Amniotic stem cell (primary cell): ENCODE measurements at places on chromosomes 13 and 19.

DNA sequence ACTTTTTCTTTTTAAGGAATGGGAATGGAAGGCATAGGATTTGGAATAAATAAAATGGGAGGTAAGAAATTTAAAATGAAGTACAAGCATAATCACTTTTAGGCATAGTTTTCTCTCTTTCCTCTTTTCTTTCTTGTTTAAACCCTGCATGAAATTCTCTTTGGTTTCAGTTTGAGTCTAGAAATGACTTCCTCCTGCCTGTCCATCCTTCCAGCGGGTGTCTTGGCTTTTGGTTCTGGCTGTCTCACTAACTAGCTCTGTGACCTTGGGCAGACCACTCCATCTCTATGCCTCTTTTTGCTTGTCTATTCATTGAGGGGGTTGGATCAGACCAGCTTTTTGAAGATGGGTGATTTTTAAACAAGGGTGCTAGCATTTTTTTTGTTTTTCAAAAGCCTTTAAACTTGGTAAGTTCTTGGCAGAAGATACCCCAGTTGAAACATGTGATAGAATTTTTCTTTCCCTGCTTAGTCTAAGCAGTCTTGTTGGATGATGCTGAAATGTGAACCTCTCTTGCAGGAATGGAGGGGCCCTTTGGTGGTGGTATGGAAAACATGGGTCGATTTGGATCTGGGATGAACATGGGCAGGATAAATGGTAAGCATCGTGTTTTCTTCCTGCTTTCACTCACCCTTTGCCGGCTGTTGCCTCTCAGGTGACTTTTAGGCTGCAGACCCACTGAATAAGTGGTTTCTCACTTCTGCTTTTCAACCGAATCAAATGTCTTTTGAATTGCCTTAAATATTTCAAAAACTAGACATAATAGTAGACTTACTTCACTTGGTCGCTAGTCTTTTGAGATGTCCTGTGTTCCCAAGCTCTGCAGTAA is 28.6 kb downstream of the PRAM1 start:
- no peak for DNase-seq

GRCh38 chr19:28296506-28296905 is 916.4 kb downstream of the UQCRFS1 start:
- no peak for DNase-seq

GRCh38 chr13:84377106-84377505 is 494.8 kb upstream of the SLITRK1 start:
- DNase-seq = no peak

- no peak for DNase-seq
Measured at GRCh38 chr19:16156904-16157303, 13.4 kb downstream of the HSH2D start.

GRCh38 chr13:105442949-105443699 is 1092.3 kb downstream of the EFNB2 start:
- DNase-seq = peak; percentile 99

DNA sequence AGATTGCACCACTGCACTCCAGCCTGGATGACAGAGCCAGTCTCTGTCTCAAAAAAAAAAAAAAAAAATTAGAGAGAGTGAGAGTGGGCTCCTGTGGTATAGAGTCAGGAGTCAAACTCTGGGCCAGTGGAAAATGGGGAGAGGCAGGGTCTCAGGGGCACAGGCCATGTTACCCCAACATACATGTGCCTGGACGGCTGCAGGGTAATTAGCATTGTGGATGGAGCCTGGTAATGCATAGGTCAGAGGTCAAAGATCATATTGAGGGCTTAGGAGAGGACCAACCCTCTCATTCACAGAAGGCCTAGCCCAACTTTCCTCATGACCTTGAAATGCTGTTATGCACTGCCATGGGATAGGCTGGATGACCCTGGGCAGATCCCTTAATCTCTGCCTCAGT is 7.1 kb downstream of the CLIP3 start:
- no peak for DNase-seq

DNA sequence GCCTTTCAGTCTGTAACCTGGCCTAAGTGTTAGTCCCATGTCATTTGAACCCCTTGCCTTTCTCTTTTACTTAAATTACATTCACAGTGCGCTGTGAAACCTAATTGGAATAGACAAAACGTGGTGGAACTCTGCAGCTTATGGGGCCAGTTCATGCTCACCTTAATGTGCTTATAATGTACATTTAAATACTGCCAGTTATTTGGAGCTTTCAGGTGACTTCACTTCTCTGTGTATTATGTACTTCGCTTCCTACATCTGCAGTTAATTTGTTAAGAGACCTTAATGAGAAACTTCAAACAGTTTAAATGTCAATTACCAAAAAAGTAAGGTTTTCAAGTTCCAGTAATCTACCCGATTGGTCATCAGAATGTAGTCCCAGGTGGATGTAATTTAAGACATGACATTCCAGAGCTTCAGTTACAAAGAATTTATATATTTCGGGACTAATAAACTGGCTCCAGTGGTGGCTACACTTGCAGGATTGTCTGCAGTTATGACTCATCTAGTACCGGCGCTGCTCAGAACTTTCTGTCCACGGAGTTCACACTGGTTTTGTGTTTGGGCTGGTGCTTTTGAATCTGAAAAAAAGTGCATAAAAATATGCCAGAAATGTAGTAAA is 125.3 kb downstream of the TM9SF2 start:
- DNase-seq = peak; percentile 6

GRCh38 chr13:61751039-61751438 is 335.4 kb upstream of the PCDH20 start:
- DNase-seq = no peak

GRCh38 chr19:47693489-47693888 is 19.7 kb upstream of the EHD2 start:
- DNase-seq = no peak

DNA sequence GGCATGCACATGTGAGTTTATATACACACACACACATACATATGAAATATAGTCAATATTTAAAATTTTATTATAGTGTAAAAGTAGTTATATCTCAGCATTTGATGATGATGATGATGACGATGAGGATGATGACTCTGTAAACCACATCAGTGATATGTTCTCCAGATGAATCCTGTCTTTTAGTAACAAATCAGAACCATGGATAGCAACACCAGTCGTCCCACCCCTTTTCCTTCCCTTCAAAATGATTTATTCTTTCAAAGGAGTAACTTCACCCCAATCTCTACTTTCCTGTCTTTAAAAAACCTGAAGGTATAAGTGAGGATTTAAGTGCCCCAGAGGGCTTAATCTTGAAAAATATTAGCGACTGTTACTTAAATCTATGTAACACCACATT is 74.1 kb downstream of the DCLK1 start:
- DNase-seq = no peak

DNA sequence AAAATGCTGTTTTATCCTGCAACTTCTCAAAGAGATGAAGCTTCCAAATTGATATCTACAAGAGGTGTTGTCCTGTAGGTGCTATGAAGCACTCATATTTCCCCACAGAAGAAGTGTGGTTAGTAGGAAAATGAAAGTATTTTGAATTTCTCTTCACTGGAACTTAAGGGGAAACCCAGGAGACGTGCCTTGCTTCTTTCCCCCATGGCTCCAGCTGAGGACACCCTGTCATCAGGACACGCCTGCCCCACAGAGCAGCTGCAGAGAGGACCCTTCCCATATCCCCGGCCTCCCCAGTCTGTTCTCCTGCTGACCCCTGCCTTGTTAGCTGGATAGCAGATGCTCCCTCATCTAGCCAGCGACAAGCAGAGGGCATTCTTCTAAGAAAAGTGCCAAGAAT is 371.3 kb downstream of the COG6 start:
- no peak for DNase-seq

DNA sequence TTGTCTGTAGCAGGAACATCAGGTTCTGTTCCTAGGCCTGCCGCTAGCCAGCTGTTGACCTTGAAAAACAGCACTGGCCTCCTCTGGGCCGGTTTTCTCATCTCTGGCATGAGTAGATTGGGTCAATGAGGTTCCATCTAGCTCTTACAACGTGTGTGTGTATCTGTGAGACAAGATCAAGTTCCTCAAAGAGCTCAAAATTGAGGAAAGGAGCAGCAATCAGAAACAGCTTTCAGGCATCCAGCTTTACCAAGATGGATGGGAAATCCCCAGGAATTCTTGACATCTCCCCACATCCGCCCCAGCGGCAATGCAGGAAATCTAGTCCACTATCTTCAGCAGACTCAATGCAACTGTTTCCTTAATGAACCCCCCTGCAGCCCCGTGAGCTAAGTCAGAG is 4.9 kb downstream of the FLT1 start:
- DNase-seq = peak; percentile 35

GRCh38 chr19:46975925-46976782 is 43.5 kb upstream of the NPAS1 start:
- peak; percentile 70 for DNase-seq

GRCh38 chr13:40970803-40971202 is 48.3 kb downstream of the ELF1 start:
- DNase-seq = no peak

DNA sequence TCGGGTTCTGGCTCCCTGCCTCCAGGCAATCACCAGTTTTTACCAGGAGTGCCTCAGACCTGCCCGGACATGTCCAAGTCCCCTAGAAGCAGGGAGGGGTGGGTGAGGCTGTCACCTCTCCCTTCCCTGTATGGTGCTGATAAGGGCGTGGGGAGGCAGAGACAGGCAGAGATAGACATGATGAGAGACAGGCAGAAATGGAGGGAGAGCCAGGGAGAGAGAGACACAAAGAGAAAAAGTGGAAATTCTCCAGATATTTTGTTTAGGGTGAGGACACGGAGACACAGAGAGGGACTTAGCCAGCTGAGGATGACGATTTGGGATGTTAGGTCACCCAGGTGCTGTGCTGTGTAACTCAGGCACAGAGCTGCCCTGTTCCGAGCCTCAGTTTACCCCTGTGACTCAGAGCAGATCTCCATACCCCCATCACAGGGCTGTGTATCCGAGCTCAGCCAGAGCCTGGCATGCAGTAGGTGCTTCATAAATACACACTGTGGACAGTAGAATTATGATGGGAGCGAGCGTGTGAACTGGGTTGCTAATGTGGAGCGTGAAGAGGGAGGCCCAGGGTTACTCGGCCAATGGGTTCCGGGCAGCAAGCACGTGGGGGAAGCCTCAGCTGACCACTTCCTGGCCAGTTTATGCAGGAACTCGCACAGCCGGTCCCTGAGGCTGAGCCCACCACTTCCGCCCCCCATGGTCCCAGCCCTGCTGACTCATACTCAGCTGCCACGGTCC is 11.9 kb upstream of the GDF15 start:
- DNase-seq = peak; percentile 77

DNA sequence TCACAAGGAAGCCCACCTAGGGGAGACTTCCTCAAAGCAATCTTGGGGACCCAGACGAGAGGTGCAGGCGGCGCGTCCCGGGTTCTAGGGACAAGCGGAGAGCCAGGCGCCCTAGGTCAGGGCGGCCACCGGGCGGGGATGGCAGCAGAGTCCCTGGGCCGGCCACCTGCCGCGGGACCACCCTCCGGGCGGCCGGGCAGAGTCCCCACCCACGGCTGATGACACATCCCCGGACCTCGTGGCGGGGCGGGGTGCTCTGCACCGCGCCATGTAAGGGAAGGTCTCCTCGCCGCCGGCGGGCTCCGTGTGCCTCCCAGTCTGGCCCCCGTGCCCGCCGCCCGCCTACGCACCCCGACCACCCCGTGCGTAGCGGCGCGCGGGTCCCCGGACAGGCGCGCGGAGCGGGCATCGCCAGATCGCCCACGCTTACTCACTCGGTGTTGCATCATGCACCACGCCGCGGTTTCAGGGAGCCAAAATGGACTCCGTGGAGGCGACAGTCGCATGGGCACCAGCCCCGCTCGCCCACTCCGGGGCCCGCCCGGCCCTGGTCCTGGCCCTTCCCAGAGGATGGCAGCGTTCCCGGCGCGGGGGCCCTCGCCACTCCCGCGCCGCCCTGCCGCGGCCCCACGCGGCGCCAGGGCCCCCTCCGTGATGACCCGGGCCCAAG is 643 bp downstream of the SLC7A1 start:
- DNase-seq = peak; percentile 60

DNA sequence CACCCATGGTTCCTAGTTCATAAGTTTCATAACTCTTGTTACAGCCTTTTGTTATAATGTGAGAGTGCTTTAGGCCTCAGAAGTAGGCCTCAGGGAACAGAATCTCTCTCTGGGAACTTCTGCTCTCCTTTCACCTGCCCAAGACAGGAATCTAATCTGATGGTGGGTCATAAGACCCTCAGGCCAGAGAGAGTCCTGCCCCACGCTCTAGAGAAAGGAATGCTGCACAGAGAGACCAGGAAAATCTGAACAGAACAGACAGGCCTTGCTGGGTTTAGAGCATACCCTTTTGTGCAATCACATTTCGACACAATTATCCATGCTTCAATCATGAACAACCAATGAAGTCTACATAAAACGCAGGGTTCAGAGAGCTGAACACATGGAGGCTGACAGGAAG is 3.4 kb upstream of the DIAPH3 start:
- no peak for DNase-seq

DNA sequence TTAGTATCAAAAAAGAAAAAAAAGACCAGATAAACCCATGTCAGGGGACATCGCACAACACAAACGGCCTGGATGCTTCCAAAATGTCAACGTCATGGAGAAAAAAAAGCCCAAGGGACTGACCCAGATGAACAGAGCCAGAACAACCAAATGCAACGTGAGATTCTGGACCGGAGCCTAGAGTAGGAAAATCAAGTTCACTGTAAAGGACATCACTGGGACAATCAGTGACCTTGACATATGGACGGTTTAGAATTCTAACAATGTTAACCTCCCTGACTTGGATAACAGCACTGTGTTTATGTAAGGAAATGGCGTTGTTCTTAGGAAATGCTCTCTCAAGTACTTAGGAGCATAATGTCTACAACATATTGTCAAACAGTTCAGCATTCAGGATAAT is 15.1 kb upstream of the EMP3 start:
- DNase-seq = no peak

- no peak for DNase-seq
Measured at GRCh38 chr19:2394442-2395292, 32.7 kb downstream of the TIMM13 start.

DNA sequence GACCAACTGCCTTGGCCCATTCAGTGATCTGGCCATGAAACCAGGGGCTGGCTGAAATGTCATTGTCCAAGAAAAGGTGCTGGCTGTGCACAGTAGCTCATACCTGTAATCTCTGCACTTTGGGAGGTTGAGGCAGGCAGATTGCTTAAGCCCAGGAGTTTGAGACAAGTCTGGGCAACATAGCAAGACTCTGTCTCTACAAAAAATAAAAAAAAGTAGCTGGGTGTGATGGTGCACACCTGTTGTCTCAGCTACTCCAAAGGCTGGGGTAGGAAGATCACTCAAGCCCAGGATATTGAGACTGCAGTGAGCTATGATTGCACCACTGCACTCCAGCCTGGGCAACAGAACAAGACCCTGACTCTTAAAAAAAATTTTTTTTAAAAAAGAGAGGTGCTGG is 28.6 kb upstream of the C19orf12 start:
- DNase-seq = no peak

GRCh38 chr13:20393273-20394168 is 132.1 kb downstream of the CRYL1 start:
- no peak for DNase-seq

- DNase-seq = no peak
Measured at GRCh38 chr19:38201731-38202130, 22.3 kb downstream of the DPF1 start.

- DNase-seq = peak; percentile 55
Measured at GRCh38 chr13:50085063-50085462, 69.8 kb downstream of the KCNRG start.
